ENCODE measurements at places on chromosomes 7 and 10.

- no peak for DNase-seq
Measured at GRCh38 chr10:52019656-52020055, 294.4 kb upstream of the DKK1 start.

DNA sequence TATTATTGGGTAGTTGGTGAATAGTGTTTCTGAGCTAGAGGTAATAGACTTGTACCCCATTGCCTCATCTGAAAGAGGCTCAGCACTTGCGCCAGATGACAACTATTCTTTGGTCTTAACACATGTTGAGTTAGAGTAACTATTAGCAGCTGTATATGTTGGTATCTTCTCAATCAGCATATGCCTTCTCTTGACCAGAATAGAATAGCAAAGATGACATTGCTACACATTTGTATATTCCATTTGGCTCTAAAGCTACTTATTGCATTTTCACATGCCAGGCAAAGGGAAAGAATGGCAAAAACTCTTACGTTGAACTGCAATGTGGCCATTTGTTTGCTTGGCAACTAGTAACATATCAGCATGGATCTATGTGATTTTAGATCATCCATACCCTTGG, 173.8 kb upstream of the AGR3 start:
- DNase-seq, result no peak

DNA sequence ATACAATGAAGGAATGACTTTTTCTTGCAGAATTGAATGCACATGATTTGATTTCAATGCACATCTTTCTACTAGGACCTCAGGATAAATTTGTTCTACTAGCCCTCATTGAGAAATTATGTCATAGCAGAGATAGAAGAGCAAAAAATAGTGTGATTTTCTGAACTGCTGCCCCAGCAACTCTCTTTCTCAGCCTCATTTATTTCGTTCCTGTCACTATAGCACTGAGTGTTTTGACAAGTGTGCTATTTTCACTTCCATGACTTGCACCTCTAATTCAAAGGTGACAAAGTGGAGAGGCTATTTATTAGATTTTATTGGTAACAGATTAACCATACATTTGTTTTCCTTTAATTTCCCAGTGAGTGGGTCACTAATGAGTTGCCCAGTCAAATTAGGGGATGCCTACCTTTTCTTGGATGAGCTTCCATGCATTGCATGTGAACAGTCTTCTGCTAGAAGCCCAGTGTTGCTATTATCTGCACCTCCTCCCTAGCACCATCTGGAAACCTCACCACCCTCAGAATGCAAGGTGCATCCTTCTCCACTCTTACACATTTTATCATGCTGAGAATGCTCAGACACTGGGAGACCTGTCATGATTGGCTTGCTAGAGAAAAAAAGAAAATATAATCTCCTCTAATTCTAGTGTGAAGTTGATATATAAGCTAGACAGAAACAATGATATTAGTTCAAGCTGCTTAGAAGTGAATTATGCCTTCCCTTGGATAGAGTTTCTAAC, 119.6 kb upstream of the CTTNBP2 start:
- no peak for DNase-seq

DNA sequence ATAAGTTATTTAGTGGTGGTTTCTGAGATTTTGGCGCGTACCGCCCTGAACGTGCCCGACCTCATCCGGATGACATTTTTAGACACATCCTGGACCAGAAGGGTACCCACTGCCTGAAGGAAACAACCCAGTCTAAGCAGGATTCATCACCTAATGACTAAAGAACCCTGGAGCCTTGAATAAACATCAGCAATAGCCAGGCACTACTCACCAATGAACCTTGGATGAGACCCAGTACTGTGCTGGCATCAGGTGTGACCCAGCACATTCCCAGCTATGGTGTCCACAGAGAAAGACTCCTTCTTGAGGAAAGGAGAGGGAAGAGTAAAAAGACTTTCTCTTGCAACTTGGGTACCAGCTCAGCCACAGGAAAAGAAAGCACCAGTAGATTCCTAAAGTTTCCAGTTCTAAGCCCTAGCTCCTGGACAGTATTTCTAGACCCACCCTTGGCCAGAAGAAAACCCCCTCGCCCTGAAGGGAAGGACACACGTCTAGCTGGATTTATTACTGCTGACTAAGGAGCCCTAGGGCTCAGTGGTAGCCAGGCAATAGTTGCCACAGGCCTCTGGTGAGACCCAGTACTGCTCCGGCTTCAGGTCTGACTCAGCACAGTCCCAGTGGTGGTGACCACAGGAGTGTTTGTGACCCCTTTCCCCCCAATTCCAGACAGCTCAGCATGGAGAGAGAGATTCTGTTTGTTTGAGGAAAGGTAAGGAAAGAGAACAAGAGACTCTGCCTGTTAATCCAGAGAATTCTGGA, 32.5 kb downstream of the ZNF277 start:
- DNase-seq, result no peak

DNA sequence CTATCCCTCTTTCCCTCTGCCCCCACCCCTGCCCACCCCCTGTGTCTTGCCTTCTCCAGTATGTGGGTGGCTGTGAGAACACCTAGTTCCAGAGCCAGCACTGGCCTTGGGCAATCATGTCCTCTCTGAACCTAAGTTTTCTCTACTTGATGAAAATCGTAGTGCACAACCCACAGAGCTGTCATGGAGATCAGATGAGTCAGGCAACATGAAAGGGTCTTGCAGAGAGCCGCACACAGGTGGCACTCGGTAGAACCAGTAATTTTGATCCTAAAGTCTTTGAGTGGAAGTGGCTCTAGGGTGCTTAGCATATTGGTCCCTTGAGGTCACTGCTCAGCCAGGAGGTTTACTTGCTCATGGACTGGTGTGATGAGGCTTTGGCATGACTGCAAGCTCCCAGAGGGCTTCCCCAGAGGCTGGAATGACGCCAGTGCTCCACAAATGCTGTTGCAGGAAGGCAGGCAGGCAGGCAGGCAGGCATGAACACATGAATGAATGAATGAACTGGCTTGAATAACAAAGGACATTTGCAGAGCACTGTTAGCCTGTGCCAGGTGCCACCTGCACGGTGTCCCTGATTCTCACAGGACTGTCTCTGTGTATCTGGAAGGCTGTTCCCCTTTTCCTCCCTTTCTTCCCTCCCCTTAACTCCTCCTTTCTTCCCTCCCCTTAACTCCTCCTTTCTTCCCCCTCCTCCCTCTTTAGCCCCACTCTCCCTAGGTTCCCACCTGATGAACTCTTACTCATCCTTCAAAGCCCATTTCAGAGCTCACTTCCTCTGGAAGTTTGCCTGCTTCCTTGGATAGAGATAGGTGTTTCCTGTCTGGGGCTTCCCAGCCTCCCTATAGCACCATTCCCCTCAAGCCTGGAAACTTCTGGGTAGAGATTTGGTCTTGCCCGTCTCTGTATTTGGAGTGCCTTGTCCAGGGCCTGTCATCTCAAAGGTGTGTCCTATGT, 27.2 kb upstream of the CTBP2 start:
- no peak for DNase-seq

DNA sequence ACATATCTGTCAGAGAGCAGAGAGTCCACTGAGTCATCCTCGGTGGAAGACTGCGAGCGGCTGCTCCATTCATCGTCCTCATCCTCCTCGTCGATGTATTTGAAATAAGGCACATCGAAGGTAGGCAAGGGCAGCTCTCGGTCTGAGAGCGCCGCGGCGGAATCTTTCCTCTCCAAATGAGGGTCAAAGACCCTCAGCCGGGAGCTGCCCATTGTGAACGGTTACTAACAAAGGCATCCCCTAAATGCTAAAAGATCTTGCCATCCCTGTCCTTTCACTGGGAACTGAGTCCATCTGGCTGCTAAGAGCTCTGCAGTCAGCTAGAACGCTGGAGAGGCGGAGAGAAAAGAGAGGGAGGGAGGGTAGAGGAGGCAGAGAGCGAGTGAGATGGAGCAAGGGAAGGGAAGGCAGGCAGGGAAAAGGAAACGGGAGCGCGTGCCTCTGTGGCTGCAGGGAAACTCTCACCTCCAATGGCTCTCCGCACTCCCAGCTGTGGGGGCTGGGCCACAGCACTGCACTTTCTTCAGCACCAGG, 163.4 kb downstream of the RAPGEF5 start:
- DNase-seq, result no peak

DNA sequence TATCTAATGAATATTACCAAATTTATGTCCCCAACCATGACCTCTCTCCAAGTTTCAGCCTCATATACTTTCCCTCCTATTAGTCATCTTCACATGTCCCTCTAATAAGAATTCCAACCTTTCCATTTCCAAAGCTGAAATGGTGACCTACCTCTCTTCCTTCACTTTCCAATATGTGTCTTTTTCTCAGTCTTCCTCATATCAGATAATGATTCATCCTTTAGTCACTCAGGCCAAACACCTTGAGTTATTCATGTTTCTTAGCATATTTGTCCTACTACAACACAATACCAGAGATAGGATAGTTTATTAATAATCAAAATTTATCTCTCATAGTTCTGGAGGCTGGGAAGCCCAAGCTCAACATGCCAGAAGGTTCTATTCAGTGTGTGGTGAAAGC, 318.5 kb upstream of the ZWINT start:
- no peak for DNase-seq

DNA sequence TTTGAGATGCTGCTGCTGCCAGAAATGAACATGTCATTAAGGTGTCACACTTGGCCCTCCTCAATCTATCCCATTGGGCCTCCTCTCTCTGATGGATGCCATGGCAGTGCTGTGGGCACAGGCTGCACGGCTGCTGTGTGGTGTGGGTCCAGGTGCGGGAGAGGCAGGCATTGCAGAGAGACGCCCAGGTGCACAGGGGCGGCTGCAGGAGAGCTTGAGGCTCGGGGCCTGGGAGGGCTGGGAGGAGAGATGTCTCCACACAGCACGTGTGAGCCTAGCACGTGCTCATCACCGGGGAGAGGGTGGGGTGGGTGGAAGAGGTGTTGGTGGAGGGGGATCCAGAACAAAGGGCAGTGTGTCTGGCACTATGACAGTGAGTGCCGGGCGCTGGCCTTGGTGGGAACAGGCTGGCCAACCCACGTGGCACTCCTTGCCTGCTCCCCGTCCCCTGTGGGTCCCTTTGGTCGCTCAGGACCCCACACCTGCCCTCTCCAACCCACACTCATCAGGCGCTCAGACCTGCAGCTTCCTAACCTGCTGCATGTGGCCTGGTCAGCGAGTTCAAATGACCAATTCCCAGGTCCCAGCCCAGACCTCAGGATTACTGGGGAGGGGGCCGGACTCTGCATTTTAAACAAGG, 39.9 kb upstream of the BNIP3 start:
- DNase-seq, result no peak

DNA sequence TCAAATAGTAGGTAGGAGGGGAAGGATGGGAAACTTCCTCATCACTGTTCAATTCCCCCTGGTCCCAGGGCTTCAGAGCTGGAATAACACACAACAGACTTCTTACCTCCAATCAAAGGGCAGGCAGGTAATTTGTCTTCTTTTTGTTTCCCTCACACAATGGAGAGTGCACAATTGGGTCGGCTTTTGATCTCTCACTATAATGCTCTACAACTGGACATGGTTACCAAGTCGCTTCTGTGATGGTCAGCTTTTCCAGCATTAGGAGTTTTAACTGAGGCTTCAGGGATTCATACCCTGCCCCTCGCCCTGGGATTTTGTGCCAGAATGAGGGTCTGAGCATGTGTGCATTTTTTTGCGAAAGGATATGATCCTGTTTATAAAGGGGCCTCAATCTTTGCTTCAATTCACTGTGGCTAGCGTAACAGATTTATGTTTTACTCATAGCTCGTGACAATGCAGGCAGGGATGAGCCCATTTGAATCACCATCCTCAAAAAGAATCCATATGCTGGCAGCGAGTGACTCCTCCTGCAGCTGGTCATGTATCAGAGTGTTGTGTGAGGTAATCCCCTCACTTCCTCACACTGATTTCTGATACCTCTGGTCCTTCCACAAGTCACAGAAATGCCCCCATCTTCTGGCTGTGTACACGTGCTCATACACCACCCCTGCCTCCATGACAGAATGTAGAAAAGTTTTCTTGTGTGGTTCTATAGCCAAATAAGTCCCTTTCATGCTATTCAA, 189.6 kb downstream of the CTTNBP2 start:
- DNase-seq, result no peak

DNA sequence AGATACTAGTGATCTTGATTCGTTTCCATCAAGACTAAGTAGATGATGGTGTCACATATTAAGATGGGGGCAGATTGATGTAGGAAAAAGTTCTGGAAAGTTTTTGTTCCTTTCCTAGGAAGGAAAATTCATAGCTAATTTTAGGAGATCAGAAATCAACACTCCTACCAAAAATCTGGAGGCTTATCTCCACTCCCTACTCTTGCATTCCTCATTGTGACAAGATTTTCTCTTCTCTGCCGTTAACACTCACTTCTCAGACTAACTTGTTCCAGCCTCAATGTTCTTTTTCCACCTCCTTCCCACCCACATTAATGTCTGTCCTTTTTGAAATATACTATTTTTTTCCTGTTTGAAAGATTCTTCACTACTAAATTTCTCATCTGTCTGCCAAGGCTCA, 851.9 kb upstream of the GHITM start:
- DNase-seq, result no peak

GRCh38 chr10:12391206-12391605, 41.9 kb downstream of the CAMK1D start:
- no peak for DNase-seq

DNA sequence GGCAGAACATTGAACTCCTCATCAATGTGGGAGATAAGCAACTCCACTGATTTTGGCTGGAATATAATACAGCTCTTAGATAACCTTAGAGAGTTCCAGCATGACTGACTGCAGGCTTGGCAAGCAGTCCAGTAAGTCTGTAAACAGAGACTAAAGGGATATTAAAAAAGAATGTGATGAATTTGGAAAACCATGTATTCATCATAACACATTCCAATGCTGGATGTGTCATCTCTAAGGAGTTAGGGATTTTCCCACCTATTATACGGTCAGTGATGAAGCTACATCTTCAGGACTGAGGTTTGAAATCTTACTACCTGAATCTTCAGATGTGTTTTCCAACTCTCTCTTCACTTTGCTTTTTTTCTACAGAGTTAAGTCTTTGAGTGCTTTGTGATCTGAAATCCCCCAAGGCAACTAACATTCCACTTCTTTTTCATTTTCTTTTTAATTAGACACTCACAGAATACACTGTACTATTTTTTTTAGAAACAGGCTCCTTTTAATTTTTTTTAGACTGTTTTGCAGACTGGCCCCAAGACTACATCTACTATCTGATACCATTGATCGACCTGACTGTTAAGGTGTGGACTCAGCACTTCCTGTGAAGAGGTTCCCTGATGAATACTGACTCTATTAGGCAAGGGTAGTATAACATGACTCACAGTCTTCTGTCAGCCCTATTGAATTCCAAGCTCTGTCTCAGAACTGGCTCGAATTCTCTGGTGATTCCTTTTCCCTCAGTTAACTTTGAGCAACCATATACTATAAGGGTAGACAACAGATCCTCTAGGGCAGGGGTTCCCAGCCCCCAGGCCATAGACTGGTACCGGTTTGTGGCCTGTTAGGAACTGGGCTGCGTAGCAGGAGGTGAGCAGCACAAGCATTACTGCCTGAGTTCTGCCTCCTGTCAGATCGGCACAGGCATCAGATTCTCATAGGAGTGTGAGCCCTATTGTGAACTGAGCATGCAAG, 678.2 kb downstream of the GRM8 start:
- DNase-seq, result no peak

DNA sequence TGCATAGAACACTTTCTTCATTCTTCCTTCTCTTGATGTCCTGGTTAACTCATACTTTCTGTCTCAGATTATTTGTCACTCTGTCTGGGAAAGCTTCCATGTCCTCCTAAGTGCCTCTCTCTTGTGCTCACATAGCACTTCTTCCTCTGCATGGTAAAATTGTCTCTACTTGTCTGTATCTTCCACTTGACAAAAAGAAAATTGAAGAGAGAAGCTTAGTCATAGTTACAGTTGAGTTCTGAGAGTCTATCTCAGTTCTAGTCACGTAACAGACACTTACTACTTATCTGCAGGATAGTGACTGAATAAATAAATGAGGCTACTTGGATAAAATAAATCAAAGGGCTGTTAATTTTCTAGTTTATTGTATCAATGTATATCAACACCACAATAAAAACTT, 458.1 kb downstream of the HTR7 start:
- no peak for DNase-seq

All from activated T-cell treated with anti-CD3 and anti-CD28 coated beads for 1 hour (primary cell).